Tibial artery (tissue), 4 donors: ENCODE measurements at places on chromosomes 6 and 20.

DNA sequence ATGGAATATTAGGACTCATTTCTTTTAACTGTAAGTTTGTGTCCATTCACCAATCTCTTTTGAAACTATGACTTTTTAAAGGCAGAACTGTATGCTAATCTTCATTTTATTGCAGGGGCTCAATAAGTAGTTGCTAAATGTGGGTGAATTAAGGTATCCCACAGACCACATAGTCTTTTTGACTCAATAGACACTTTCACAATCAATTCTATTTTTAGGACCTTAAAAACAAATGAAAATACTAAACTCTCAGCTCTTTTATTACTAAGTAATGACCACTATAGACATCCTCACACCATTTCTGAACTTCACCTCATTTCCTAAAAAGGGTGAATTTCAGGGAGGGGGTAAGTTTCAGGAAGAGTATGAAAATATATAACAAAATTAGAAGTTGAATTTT, 106.8 kb upstream of the BEND6 start:
- H3K4me3 ChIP-seq: no peak overlapping the region
- no peaks in the 10 kb centered on the region for H3K4me1 ChIP-seq
- DNase-seq: no peak
- no peaks in the 10 kb centered on the region for H3K27me3 ChIP-seq
- H3K27ac ChIP-seq: no peak overlapping the region

- H3K27ac ChIP-seq: no peak overlapping the region
- no peak for DNase-seq
- H3K27me3 ChIP-seq: no peaks in the 10 kb centered on the region
- no peaks in the 10 kb centered on the region for H3K4me1 ChIP-seq
These were observed 141.4 kb downstream of the CENPW start for GRCh38 chr6:126481319-126481718.

DNA sequence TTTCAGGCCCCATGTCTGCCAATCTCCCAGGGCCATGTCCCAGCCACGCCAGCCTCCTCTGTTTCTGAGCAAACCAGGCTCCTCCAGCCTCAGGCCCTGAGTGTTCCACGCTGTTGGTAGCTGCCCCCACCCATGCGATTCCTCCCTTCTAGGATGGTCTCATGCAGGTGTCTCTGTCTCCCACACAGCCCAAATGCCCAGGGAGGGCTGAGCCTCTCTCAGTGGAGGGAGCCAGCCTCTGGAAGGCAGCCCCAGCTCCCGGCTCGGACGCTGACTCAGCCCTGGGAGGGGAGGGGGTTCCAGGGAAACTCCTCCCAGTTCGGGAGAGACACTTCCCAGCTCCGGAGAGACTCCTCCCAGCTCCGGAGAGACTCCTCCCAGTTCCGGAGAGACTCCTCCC, 122.9 kb upstream of the AFDN start:
- no peak overlapping the region for H3K4me3 ChIP-seq
- no peaks in the 10 kb centered on the region for H3K36me3 ChIP-seq
- peaks cover 4% of the 10 kb centered on the region for H3K27me3 ChIP-seq
- H3K27ac ChIP-seq: no peak overlapping the region

DNA sequence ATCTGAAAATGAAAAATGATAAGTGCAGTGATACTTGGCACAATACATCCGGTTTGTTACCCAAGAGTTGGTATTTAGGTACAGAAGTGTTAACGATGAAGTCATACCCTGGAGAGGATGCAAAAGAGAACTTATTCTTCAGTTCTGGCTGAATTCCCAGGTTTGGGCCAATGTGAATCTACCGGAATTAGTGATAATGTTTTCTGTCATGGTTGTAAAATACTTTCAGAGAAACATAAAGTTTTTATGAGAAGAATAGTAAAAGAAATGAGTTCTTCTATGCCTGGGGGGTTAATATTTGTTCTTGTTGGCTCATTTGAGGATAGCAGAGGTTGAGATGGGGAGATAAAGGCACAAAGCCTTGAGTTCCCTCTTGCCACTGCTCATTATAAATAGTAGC, 509.9 kb upstream of the POU3F2 start:
- DNase-seq: no peak
- H3K4me3 ChIP-seq: no peak overlapping the region
- H3K4me1 ChIP-seq: no peaks in the 10 kb centered on the region
- no peaks in the 10 kb centered on the region for H3K27me3 ChIP-seq
- no peaks in the 10 kb centered on the region for H3K36me3 ChIP-seq

DNA sequence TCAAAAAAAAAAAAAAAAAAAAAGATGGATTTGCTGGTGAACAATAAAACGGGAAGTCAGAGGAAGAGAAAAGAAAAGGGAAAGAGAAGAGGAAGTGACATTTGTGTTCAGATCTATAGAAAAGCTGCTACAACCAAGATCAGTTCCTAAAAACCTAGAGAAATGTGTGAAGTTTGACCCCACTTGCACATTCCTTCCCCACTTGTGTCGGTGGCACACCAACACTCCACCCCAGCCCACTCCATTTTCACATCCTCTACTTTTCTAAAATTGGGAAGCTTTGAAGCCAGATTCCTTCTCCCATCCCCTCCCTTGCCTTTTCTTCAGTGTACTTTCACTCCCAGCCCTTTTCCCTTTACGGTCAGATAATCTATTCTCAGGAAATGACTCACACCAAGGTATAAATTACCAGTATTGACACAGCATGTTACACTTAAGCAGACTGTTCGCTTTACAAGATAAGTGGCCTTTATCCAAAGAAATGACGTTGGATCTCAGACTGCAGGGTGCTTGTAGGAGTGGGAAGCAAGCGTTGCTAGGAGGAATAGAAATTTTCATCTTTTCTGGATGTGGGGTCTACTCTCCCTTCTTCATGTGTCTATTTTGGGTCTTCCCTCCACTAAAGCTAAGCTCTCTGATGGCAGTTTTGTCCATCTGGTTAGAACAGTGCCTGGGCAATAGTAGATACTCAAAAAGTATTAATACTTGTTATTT, 92.5 kb upstream of the ADGRF1 start:
- no peak for DNase-seq
- no peak overlapping the region for H3K27ac ChIP-seq
- H3K36me3 ChIP-seq: no peaks in the 10 kb centered on the region
- no peaks in the 10 kb centered on the region for H3K27me3 ChIP-seq
- H3K4me3 ChIP-seq: no peak overlapping the region
- H3K4me1 ChIP-seq: no peaks in the 10 kb centered on the region

DNA sequence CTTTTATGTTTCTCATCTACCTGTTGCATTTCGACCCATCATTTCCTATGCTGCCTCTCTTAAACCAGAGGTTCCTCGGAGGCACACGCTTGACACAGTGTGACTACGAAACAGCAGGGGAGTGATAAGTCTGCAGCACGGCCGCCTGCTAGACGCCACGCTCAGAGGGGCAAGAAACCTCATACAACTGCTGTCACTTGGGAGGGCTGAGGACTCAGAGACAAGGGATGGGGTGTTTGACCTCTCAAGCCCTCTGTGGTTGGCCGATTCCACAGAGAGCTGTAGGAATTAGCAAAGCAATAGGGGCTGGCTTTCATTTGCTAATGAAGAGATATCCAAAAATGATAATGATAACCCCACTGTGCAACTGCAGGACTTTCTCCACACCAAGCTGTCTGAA, 372.5 kb downstream of the ZFAND3 start:
- H3K4me1 ChIP-seq: no peaks in the 10 kb centered on the region
- H3K27me3 ChIP-seq: no peaks in the 10 kb centered on the region
- H3K27ac ChIP-seq: no peak overlapping the region
- no peak for DNase-seq
- H3K4me3 ChIP-seq: no peak overlapping the region
- H3K36me3 ChIP-seq: no peaks in the 10 kb centered on the region

DNA sequence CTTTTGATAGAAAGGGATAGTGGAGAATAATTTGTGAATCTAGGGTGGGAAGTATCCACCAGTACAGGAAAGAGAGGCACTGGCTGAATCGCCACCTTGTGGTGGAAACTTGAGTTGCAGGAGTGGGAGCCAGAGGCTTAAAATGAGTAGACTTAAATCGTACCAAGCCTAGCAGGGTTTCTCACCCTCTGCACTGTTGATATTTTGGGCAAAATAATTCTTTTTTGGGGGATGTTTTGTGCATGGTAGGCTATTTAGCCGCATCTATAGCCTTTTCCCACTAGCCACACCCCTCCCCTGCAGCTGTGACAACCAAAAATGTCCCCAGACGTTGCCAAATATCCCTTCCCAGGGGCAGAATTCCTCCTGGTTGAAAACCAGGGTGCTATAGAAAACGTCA, 119.1 kb downstream of the DHX35 start:
- no peak overlapping the region for H3K4me3 ChIP-seq
- no peaks in the 10 kb centered on the region for H3K4me1 ChIP-seq
- no peak overlapping the region for H3K27ac ChIP-seq
- no peaks in the 10 kb centered on the region for H3K27me3 ChIP-seq

GRCh38 chr20:7106910-7107309, 339.4 kb downstream of the BMP2 start:
- H3K4me1 ChIP-seq: no peaks in the 10 kb centered on the region
- no peak for DNase-seq
- no peaks in the 10 kb centered on the region for H3K36me3 ChIP-seq
- no peak overlapping the region for H3K4me3 ChIP-seq
- no peaks in the 10 kb centered on the region for H3K27me3 ChIP-seq
- no peak overlapping the region for H3K27ac ChIP-seq

GRCh38 chr6:137705160-137706082, 161.6 kb upstream of the TNFAIP3 start:
- no peaks in the 10 kb centered on the region for H3K4me1 ChIP-seq
- H3K27ac ChIP-seq: no peak overlapping the region
- peak; percentile 72 for DNase-seq
- no peaks in the 10 kb centered on the region for H3K27me3 ChIP-seq
- H3K36me3 ChIP-seq: no peaks in the 10 kb centered on the region

DNA sequence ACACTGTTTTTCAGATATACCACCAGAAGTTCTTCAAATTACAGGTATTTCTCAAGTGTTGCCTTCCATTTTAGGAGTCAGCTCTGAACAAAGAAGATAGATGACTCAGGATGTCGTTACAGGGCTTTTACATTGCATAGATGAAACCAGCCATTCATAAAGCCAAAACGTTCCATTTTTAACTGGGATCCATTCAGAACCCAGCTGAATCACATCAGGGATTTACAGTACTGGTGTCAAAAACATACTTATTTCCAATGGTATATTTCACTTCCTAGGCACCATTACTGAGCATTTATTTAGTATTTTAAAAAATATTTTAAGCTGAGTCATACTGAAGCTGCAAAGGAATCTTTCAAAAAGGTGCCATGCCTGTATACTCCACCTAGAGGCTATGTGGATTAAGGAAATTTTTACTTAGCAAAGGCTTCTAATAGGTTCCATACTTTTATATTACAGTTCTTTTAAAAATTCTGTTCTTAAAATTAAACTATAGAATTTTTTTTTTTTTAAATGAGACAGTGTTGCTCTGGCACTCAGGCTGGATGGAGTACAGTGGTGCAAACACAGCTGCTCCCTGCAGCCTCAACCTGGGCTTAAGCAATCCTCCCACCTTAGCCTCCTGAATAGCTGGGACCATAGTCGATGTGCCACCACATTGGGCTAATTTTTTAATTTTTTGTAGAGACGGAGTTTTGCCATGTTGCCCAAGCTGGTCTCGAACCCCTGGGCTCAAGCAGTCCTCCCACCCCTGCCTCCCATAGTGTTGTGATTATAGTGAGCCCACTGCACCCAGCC, 2.6 kb downstream of the ASF1A start:
- no peak overlapping the region for H3K27ac ChIP-seq
- no peak overlapping the region for H3K4me3 ChIP-seq
- no peak for DNase-seq
- H3K36me3 ChIP-seq: peaks cover 8% of the 10 kb centered on the region

- H3K27ac ChIP-seq: no peak overlapping the region
- no peaks in the 10 kb centered on the region for H3K4me1 ChIP-seq
- no peaks in the 10 kb centered on the region for H3K36me3 ChIP-seq
- no peak overlapping the region for H3K4me3 ChIP-seq
- H3K27me3 ChIP-seq: no peaks in the 10 kb centered on the region
- no peak for DNase-seq
These were observed 117.6 kb downstream of the EPB41L2 start for GRCh38 chr6:130945401-130945919.

- no peaks in the 10 kb centered on the region for H3K4me1 ChIP-seq
- H3K36me3 ChIP-seq: no peaks in the 10 kb centered on the region
- H3K27me3 ChIP-seq: no peaks in the 10 kb centered on the region
These were observed 494.1 kb downstream of the PREX1 start for GRCh38 chr20:48333707-48334106.

DNA sequence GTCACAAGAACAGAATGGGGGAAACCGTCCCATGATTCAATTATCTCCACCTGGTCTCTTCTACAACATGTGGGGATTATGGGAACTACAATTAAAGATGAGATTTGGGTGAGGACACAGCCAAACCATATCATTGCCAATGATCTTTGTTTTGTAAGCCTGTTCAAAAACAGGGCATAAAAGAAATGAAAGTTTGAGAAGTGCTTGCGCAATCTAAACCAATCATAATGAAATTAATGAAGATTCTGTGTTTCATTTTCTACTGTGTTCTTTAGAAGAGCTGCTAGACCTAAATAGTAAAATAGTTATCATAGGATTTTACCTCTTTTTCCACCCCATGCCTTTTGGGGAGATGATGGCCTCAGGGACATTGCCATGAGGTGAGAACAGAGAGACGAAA, 761.3 kb downstream of the HDGFL1 start:
- no peak for DNase-seq
- H3K4me3 ChIP-seq: no peak overlapping the region
- H3K27ac ChIP-seq: no peak overlapping the region
- H3K36me3 ChIP-seq: no peaks in the 10 kb centered on the region
- no peaks in the 10 kb centered on the region for H3K4me1 ChIP-seq

DNA sequence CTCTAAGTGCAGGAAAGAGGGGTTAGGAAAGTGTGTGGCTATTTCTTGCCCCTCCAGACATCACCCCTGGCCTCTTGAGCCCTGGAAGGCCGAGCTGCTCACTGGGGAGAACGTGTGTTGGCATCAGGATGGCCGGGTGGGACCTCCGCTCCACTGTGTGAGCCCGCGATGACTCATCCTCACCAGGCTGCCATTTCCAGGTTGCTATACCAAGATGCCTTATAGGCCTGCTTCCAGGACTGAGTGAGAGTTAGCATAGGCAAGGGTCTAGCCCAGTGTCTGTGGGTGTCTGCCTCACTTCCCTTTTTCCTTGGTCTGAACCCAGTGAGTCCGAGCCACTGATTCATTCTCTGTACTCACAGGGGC, 105.0 kb downstream of the MRPL14 start:
- H3K4me3 ChIP-seq: no peak overlapping the region
- H3K27me3 ChIP-seq: peaks cover 8% of the 10 kb centered on the region
- DNase-seq: peak; percentile 62
- no peak overlapping the region for H3K27ac ChIP-seq
- H3K4me1 ChIP-seq: no peaks in the 10 kb centered on the region

DNA sequence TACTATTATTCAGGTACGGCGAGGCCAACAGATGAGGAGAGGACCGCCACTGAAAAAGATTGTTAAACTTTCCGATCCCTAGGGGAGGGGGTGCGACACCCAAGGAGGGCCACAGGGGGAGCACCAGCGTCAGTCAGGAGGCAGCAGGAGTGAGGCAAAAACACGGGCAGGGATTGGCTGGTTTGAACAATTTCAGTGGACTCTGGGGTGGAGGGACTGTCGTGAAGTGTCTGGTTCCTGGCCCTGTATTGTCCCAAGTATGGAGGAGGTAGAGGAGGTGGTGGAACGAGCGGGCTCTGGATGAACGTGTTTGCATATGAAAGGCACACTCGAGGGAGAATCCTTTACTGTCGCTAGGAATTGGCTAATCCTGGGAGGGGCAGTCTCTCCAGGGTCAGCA, 32.5 kb upstream of the MCUR1 start:
- no peak overlapping the region for H3K4me3 ChIP-seq
- H3K27ac ChIP-seq: no peak overlapping the region
- no peaks in the 10 kb centered on the region for H3K27me3 ChIP-seq

- H3K4me1 ChIP-seq: no peaks in the 10 kb centered on the region
- no peak overlapping the region for H3K4me3 ChIP-seq
- DNase-seq: no peak
- no peak overlapping the region for H3K27ac ChIP-seq
These were observed 17.4 kb upstream of the AVP start for GRCh38 chr20:3101737-3102574.
